ENCODE measurements at places on chromosomes 2 and 18.
A peak's percentile ranks its signal among the peaks of the same experiment; 100 is the strongest.

GRCh38 chr2:8681786-8682692 is at the start of gene ID2:
TSS of gene ID2 (plus strand) at chr2:8682056. CDS start at chr2:8682166, 110 bp downstream.
- peak; percentile 97 for DNase-seq

DNA sequence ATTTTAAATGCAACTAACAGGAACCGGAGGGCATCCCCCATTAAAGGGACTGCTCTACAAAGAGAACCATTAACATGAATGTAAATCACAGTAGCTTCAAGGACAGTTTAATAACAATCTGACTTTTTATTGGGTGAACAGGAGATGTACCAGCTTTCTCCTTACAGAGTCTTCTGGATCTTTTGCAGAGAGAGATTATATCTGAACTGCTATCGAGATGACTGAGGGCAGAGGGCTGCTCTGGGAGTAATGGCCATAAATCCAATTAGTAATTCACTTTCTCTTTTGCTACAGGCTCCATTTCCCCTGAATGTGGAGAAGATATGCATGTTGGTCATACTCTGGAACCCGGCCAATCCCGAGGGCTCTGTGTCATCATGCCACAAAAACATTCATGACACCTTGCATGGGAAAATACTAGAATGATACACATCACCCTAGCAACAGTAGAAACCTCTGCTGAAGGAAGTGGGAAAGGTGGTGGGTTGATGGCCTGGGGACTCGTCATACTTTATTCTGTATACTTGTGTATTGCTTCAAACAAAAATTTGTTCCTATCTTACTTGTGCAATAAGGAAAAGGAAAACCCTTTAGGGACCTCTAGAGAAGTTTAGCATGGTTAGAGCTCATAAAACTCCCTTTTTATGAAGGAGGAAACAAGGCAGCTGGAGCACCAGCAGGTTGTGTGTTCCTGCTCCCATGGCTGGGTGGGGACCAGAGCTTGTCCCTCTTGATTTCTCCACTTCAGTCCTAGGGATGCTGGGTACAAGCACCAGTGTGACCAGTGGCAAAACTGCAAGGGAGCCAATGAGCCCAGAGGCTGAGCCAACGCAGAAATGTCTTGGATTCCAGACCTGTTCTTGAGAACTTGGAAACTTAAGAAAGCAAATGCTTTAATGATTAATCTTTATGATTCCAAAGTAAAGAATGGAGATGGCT is 26.0 kb downstream of the CTAGE1 start:
- DNase-seq = peak; percentile 91

GRCh38 chr2:239607517-239608191 is 206.8 kb upstream of the HDAC4 start:
- no peak for DNase-seq

DNA sequence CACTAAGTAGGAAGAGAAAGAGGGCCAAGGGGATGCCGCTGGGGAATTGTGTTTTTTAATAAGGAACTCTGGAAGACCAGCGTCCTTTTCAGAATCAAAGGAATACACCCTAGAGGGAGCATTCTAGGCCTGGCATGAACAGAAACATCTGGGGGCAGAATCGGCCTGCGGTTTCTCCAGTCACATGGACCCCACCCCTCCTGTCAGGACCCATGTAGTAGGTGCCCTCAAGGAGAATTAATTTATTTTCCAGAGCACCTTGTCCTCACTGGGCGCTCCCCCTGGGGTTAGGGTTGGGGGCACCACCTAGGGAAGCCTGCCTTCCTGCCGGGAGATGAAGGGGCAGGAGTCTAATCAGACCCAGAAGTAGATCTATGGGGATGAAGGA is 44.2 kb downstream of the TMEM37 start:
- DNase-seq = no peak

DNA sequence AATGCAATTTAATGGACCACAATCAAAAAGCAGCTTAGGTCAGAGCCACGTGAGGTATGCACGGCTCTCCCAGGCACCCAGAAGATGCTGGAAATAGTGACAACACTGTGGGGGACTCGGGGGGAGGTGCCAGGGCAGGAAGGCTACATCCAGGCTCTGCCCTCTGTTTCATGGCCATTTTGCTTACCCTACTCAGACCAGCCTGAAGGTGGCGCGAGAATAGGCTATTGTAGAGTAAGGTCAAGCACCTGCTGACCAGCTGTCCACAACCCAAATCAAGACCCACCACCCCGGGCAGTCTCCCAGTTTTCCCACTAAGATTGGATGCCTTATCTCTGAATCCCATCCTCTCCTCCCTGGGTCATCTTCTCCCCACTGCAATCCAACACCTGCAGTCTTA is 115.7 kb downstream of the VIT start:
- peak; percentile 37 for DNase-seq

DNA sequence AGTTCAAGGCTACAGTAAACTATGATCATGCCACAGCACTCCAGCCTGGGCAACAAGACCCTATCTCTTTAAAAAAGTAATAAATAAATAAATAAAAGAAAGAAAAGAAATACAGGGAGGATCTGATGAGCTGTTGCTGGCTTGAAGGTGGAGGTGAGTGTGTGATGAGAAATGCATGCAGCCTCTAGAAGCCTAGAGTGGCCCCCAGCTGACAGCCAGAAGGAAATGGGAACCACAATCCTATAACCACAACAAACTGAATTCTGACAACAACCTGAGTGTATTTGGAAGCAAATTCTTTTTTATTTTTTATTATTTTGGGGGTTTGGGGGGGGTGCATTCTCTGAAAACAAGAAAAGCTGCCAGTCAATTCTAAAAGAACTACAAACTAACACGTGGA is 14.6 kb downstream of the NOL10 start:
- no peak for DNase-seq

DNA sequence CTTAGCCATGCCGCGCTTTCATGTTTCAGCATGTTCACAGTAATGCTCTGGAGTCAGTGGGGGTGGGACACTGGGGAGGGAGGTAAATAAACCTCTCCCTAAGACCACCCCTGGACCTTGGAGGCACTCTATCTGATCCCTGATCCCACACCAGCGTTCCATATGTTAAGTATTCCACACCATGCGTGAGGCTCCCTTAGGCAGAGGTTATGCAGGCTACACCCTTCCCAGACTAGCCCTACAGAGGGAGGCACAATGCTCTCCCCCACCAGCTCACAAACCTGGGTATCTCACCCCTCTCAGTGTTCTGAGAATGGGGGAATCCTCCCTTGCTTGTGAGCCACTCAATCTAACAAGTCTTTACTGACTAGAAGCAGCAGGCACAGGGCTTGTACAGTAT is 1610.4 kb upstream of the ZEB2 start:
- no peak for DNase-seq

- DNase-seq = peak; percentile 30
Measured at GRCh38 chr18:61608316-61608715, 275.1 kb downstream of the CDH20 start.

All from ELR (cell line).